Aorta (tissue), 5 donors: ENCODE measurements at places on chromosomes 6 and 20. TPM values are rescaled to one million over a fixed set of nuclear protein-coding genes. Genes with fewer than 3 reads are reported as not detected.

Gene ARMH2
- total RNA-seq = not detected

Gene WFDC10B
- total RNA-seq = not detected

Gene TRIM10
- total RNA-seq = 0.12 TPM

Gene KIF6
- 0.42 TPM for total RNA-seq

Gene RRAGD
- total RNA-seq = 16.2 TPM

Gene DPPA5
- not detected for total RNA-seq

Gene PTGIS
- total RNA-seq = 351 TPM

Gene CASS4
- 2.4 TPM for total RNA-seq

Gene ERVFRD-1
- not detected for total RNA-seq

Gene RIMS4
- total RNA-seq = 16.6 TPM

DNA sequence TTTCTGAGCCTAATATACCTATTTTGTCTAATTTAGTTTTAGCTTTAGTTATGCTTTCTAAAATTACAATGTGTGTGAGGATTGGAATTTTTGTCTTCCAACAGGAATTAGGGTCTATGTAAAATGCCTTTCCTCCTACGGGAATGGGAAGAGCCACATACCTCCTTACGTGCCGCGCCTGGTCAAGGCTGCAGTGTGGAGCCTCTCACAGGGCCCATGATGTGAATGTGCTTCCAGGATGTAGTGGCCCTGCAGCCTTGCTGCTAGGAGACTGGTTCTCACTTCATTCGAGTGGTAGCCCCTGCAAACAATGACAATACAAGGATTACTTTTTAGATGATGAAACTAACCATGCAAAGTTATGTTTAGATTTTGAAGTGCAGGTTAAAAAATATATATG lies 110.2 kb downstream of the SOBP start:
- DNase-seq = no peak

DNA sequence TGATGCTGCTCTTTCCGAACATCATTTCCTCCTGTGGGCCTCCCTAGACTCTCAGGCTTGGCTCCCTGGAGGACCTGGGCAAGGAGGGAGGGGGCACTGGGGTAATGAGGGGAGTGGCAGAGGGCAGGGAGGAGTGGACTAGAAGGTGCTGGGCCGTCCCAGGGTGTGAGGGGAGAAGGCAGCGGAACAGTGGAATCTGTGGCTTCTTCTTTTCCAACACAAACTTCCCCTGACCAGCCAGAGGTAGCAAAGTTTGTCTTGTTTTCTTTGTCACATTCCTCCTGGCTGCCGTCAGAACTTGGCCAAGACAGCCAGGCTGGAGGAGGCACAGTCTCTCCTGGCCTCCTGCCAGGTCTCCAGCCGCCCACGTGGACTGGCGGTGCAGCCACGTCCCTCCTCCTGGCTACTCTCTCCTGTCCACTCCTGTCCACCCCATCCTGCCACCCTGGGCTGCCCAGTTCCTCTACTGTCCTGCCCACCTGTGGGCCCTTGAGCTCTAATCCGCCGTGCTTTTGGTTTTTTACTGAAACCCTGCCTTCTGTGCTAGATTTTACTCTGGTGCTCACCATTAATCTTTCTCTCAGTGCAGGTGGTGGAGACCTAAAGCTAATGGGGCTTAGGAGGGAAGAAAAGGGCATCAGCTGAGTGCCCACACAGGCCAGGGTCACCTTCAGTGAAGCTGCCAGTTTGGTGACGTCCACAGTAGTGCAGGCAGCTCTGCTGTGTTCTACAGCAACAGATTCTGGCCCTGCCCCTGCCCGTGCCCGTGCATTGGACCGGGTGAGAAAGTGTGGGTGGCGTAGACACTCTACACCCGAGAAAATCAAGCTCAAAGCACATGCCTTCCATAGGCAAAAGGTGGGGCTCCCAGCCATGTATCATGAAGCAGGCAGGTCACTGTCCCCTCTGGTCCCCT lies 2.8 kb upstream of the CDSN start:
- DNase-seq = peak; percentile 91

DNA sequence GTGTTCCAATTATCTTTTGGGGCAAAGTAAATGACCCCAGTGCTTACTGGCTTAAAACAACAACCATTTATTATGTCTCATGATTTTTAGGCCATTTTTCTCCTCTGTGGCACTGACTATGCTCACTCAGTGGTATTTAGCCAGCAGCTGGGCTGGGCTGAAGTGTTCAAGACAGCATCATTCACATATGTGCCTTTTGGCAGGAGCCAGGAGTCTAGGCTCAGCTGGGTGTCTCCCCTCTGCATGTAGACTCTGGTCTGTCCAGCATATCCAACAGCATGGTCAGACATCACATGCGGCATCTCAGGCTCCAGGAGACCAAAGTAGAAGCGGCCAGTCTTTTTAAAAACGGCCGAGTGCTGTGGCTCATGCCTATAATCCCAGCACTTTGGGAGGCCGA lies 120.3 kb upstream of the TOP1 start:
- no peak for DNase-seq

DNA sequence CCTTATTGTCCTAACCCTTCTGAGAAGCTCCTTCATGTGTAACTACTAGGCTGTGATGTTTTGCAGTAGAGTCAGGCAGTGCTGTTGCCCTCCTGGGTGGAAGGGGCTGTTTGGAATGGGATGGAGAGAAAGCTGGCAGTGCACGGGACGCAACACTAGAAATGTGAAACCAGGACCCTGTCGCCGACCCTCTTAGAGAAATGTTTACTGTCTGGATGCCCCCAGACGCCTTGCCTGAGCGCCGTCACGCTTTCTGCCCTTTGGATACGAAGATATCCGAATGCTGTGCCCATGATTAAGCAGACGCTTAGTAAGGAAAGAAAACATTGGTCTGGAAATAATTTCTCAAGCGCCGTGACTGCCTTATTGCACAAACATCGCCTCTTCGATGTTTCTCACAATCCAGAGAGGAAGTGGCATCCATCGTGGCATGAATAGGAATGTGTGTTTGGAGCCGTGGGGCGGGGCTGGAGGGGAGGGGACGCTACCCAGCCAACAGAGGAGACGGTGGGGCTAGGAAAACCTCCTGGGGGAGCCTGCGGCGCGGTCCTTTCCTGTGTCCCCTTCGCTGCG lies 661 bp upstream of the PPP1R14C start:
- no peak for DNase-seq

DNA sequence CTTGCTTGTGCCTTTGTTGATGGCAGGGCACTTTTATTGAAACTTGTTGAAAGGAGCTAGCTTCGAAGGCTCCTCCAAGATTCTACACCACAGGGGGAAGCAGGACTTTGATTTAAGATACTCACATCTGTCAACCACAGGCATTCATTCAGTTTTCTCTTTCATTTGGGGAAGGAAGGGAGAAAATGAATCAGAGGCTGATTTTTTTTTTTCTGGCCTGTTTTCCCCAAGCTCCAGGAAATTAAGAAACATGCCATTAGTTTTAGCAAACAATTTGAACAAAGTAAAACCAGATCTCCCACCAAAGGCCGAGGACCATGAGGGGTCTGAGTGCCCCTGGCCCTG lies 8.7 kb upstream of the APCDD1L start:
- DNase-seq = no peak

DNA sequence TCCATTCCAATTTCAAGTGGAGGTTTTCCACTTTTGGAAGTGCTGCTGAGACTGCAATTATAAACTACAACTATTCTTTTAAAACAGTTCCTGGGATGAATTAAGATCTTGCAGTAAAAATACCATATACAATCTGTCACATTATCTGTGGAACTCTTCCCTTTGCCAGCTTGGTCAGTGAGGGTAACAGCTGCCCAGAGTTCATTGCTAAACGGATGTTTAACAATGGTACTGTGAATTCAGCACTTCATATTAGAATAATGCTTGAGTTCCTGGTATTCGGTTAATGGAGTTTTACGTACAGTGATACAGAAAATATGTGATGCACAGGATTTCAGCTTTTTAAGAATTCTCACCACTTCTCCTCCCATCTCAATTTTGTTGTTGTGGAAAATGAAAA lies 51.5 kb downstream of the KCNS1 start:
- no peak for DNase-seq

- peak; percentile 38 for DNase-seq
Observed at GRCh38 chr6:55578537-55579363, at the start of gene HMGCLL1. Gene HMGCLL1 (minus strand): TSS chr6:55579192. CDS start chr6:55579055, 137 bp downstream.

GRCh38 chr20:50346374-50347283 lies 156.0 kb downstream of the CEBPB start:
- peak; percentile 94 for DNase-seq

GRCh38 chr6:45732731-45733130 lies 282.9 kb downstream of the CLIC5 start:
- no peak for DNase-seq

- DNase-seq = no peak
Observed at GRCh38 chr6:45990162-45990561, 25.5 kb downstream of the CLIC5 start.

DNA sequence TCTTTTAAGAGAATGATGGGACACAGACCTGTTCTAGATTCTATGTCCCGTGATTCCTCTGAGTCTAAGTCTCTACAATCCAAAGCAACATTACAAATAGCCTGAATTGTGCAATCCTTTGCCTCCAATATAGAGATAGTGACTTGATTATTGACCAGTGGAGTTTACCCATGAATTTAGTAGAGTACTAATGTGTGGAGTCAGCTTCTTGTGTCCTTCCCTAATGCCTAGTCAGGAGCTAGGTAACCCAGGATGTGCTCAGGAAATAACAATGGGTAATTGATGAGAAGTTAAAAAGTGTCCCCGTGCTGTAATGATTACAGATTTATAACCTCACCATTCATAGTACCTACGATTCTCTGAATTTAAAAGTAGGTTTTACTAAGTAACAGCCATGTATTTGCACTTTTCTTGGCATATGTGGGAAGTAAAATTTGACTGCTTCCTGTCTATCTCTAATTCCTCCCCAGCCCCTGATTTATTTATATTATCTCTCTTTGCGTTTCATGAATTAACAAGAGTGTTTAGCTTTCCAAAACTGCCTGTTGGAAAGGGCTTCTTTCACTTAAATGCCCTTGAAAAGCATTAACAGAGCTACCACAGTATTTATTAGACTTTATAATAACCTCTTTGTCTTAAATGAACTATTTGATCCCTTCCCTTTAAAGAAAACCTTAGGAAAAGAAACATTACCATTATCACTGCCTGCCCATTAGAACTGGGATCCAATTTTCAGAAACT lies 30.5 kb downstream of the NEDD9 start:
- DNase-seq = no peak

DNA sequence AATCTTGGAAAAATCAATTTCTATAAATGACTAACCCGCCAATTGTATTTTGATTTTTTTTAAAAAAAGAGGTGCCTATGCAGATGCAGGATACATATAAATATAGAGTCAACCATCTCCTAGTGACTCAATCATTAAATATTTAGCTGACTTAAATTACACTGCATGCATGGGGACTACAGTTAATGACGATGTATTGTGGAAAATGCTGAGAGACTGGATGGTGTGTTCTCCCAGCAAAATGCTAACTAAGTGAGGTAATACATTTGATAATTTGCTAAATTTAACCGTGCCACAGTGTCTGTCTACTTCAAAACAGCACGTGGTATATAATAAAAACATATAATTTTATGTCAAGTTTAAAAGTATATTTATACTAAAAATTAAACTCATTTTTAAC lies 341.6 kb downstream of the PRKN start:
- DNase-seq = no peak

GRCh38 chr20:24098886-24099285 lies 110.3 kb upstream of the GGTLC1 start:
- DNase-seq = no peak

GRCh38 chr6:90319979-90320685 lies 23.5 kb upstream of the BACH2 start:
- no peak for DNase-seq

DNA sequence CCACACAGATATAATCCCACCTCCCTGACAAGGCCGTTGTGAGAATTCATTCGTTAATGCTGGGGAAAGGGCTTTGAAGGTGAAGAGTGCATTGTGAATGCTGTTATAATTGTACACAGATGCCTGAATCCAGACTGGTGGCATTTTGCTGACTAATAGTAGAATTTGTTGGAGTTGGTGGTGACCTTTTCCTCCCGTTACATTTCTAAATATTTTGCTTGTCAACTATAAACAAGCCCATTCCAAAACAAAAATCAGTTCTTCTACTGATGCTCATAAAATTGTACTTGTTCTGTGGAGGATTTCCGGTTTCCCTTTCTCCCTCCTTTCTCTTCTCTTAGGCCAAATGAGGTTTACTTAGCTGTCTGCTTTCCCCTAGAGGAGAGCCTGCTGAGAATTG lies 253.1 kb upstream of the SUPT3H start:
- no peak for DNase-seq

GRCh38 chr20:52039790-52040189 lies 151.8 kb downstream of the ZFP64 start:
- no peak for DNase-seq

GRCh38 chr20:43983359-43983758 lies 68.7 kb downstream of the TOX2 start:
- DNase-seq = no peak

- DNase-seq = no peak
Observed at GRCh38 chr6:47822856-47823554, 41.2 kb downstream of the OPN5 start.

DNA sequence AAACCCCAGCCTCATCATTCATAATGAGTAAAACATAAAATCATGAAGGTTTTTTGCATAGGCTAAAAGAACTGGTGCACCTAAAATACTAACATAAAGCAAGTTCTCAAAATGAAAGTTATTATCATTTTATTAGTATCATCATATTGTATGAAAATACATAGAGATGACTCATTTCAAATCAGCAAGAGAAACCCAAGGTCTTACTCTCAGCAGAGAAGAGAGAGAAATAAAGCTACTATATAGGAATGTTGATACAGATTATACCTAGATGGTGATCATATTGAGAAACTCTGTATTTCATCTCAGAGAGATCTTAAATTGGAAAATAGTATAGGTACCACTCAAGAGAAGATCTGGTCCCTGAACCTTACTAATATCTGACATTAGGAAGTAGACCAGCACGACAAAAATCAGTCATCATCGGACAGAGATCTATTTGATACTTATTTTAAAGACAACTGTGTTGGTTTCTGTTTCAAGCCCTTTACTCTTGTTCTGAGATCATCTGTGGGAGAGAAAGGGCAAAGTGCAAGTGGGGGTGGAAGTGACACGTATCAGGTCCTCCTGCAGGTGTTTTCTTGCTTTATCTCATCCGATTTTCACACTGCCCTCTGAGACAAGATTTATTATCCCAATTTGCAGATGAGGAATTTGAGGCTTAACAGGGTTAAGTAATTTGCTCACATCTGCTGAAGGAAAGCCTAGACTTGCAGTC lies 532.3 kb downstream of the MAFB start:
- DNase-seq = no peak

GRCh38 chr6:69578361-69578890 lies 218.4 kb downstream of the LMBRD1 start:
- DNase-seq = no peak

- no peak for DNase-seq
Observed at GRCh38 chr20:25226433-25227316, 21.2 kb upstream of the PYGB start.

DNA sequence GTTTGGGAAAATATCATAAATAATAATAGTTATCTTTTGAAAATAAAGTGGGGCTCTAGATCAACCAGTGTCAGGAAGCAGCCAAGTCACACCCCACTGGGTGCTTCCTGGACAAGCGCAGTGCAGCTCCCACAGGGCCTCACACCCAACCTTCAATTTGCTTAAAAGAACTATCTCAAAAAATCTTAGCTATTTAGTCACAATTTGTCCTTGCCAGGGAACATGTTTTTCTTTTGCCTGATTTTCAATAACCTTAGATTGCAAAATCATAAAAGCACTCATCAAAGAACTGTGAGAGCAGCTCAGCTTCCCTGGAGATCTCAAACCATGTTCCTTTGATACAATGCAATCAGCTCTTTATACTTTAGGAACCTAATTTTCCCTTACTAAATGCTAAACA lies 1.6 kb upstream of the NCOA7 start:
- no peak for DNase-seq
